ENCODE measurements at places on chromosomes 5 and 9. TPM values are rescaled to one million over a fixed set of nuclear protein-coding genes. Genes with fewer than 3 reads are reported as not detected.

DNA sequence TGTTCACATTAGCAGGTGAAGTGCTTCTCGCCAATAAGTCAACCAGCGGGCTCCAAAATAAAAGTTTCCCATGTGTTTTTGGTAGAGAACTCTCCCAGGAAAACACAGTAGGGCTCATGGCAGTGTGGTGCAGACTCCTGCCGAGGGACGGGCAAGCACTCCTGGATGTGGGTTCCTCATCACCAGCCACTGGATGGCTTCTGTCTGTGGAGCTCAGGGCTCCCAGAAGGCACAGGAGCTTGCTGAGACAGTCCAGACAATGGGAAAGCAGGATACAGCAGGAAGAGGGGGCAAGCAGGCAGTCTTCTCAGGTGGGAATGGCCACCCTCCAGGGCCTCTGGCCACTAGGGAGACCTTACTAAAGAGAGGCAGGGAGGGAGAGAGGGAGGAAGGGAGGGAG, 142.4 kb downstream of the HSD17B3 start:
- no peak for DNase-seq

DNA sequence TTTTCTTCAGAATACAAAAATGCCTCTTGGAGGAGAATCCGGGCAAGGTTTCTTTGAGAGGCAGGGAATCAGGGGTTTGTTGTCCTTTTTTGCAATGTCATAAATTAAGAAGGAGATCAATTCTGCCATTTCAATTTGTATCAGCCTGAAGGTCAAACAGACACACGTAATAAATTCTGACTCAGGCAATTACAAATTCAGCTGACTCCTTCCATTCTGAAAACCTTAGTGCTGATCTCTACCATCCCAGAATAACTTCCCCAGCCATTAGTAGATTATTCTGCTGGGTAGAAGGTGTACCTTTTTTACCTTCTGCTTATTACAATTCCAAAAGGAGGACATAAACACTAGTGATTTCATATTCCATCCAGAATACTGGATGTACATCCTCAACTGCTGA, 516.6 kb downstream of the AGTPBP1 start:
- no peak for DNase-seq

DNA sequence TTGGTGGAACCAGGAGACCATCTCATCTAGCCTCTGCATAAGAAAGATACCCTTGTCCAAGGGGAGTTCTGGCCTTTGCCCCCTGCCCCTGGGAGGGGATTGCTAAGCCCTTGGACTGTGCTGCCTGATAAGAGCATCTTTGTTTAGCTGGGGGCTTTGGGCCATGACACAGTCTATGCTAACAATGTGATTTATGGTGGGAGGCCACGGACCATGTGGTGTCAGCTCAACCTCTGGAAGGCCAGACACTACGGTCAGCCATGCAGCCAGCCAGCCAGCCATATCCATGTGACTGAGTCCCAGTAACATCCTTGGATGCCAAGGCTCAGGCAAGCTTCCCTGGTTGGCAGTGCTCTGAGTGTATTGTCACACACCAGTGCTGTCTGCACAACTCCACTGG, 244.4 kb downstream of the FSTL4 start:
- DNase-seq: no peak

- peak; percentile 56 for DNase-seq
Measured at GRCh38 chr5:132417010-132417439, 47.5 kb downstream of the SLC22A5 start.

DNA sequence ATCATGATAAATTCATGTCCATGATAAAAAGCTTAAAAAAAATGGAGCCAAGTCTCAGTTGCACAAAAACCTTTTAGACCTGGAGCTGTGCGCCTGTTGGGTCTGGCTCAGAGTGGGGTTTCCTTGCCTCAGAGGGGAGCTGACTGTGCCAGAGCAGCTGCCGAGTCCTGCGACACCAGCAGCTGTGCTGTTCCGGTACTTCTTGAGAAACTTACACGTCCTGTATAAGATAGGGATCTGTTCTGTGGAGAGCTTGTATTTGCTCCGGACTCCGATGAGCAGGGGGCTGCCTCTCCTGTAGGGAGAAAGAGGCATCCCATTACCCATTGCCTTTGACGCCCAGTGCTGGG, 28.6 kb downstream of the GFPT2 start:
- DNase-seq: no peak

DNA sequence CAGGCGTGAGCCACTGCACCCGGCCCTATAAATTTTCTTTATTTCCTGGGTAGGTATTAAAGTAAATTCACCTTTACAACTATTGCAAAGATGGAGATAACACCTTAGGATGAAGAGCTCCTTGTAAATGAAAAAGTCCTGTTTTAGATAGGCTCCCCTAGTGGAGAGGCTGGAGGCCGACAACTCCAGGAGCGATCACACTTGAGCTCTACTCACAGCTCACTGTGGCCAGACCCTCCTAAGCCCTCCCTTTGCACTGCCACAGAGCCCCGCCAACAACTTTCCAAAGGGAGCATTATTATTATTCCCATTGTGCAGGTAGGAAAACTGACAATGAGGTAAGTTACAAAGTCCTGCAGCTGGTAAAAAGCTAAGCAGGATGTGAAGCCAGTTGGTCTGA, 139.1 kb upstream of the ERCC6L2 start:
- DNase-seq: peak; percentile 18

DNA sequence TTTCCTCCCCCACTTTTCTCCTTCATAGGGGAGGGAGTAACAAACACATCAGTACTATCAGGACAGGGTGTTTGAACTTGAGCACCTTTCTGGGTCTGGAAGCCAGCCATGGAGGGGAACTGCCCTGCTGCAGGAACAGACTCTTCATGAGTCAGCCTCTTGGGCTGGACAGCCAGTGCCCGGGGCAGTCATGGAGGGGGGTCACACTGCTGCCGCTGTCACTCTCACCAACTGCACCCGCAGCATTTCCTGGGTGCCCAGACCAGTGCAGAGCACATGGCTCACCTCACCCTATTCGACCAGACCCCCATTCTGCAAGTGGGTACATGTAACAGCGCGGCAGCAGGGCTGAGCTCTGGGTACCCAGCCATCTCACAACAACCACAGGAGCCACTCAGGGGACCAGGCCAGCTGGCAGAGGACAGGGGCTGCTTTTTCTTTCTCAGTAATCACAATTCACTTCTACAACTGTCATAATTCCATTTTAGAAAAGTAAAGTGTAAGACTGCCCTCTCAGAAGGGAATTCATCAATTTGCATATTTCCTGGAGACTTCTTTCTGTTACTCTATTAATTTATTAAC, 118.4 kb downstream of the CTNND2 start:
- no peak for DNase-seq

GRCh38 chr9:33354651-33355211, 47.6 kb downstream of the AQP7 start:
- DNase-seq: peak; percentile 22

COX7C gene
- 216 TPM for total RNA-seq

ADAMTSL2 gene
- total RNA-seq: under 0.01 TPM

CTXN3 gene
- not detected for total RNA-seq

Measured in lung microvascular endothelial cell (primary cell).